ENCODE measurements at places on chromosomes 4 and X. TPM values are rescaled to one million over a fixed set of nuclear protein-coding genes. Genes with fewer than 3 reads are reported as not detected.

Gene ANXA10
- total RNA-seq: not detected

Gene NSG1
- total RNA-seq: 1.2 TPM

Gene ADAMTS3
- not detected for total RNA-seq

Gene CYTL1
- 1.9 TPM for total RNA-seq

Gene FAM47A
- total RNA-seq: not detected

Gene MTNR1A
- not detected for total RNA-seq

Measured in natural killer cell (primary cell).